ENCODE measurements at places on chromosomes 16 and 17. TPM values are rescaled to one million over a fixed set of nuclear protein-coding genes. Genes with fewer than 3 reads are reported as not detected.

- ATAC-seq: no peak
Observed at GRCh38 chr17:28747051-28747691, 3.4 kb downstream of the TRAF4 start.

GRCh38 chr17:57565176-57565575 lies 179.9 kb downstream of the CCDC182 start:
- ATAC-seq: no peak

DNA sequence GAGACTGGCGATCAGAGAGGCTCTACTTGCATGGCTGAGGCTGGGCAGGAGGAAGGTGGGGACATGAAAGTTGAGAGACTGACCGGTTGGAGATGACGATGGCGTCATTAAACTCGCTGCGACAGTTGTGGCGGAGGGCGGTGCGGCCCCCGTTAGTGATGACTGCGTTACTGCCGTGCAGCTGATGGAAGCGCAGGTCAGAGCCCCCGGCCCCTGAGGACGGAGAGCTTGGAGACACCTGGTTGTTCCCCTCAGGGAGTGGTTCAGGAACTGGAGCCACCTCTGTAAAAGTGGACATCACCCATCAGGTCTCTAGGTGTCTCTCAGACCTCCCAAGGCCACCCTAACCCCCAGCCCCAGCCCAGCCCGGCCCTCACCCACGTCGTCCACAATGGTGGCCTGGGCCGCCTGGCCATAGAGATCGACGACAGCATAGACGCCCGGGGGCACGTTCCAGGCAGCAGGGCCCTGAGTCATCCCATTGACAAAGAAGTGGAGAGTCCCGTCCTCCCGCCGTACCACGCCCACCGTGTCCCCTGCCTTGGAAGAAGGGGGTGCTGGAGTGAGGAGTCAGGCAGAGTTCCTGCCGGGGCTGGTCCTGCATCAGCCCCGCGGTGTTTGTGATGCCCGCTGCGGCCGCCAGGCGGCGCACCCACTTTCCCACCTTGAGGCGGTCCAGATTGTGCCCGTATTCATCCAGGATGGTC lies 5.3 kb downstream of the NEURL4 start:
- peak; percentile 18 for ATAC-seq

The HEXIM2 gene
- 9.6 TPM for total RNA-seq

GRCh38 chr17:28897769-28898526 lies 415 bp upstream of the FLOT2 start:
- peak; percentile 8 for ATAC-seq

DNA sequence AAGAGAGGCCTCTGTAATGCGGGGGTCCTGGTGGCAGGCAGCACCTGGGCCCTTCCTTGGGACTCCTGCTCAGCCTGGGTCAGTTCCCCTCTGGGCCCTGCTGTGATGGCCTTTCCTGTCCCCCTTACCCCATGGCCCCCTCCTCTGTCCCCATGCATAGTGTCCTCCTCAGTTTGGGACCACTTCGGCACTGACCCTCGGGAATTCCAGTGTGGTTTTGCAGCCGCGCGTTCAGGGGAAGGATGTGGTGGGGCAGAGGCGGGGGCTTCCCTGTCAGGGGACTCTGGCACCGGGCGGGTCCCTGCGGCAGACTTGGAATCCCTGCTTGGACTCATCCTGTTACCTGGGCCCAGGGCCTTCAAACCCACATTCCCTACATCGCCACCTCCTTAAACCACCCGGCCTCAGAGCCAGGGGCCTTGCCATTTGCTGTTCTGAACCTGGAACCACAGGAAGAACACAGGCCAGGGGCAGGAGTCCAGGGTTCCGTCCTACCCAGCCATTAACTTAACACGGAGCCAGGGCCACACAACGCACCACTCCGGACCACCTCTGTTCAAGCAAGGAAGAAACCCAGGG lies 31.4 kb upstream of the EIF1 start:
- ATAC-seq: no peak

The CACNG5 gene
- not detected for total RNA-seq

- ATAC-seq: peak; percentile 33
Observed at GRCh38 chr17:21376759-21377690, 868 bp downstream of the KCNJ12 start.

DNA sequence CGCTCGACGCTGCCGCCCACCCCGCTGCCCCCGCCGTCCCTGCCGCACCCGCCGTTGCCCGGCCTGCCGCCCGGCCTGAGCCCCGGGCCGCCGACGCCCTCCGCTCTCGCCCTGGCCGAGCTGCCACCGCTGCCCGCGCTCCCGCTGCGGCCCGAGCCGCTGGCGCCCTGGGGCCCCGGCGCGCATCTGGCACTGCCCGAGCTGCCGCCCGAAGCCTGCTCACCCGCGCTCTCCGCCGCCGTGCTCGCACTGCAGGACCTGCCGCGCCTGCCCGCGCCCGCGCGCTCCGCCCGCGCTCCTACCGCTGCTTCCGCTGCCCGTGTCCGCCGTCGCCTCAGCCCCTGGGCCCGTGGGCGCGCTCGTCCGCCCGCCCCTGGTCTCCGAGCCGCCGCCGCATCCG lies 8.4 kb upstream of the CLDN9 start:
- no peak for ATAC-seq

- no peak for ATAC-seq
Observed at GRCh38 chr17:11719203-11719602, 120.9 kb downstream of the DNAH9 start.

- ATAC-seq: no peak
Observed at GRCh38 chr17:73293031-73293430, 18.8 kb downstream of the CDC42EP4 start.

The WFDC1 gene
- total RNA-seq: 2.7 TPM

DNA sequence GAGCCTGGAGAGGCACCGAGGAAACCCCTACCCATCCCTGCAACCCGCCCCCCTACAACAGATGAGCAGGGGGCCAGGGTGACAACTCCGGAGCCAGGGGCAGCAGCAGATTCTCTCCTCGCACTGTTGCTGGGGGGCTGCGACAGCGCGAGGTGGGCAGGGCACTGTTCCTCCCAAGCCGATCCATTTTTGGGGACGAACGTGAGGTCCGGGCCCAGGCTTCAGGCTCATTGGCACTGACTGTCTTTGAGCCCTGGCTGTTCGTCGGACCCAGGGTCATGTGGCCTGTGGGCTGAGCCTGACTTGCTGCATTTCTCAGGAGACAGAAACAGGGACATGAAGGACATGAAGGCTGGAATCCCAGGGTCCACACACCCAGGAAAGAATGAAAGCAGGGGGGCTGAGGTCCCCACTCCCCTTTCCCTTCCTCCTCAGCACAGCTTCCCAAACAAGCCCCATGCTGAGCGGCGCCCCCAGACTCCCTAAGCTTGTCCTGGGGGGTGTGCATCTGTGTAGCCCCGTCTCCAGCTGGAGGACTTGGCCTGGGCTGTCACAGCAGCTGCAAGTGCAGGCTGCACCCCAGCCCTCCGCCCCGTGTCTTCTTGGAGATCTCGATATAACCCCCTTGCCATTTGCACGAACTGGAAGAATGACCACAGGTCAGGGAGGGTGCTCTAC lies 18.7 kb downstream of the CEP295NL start:
- peak; percentile 19 for ATAC-seq

DNA sequence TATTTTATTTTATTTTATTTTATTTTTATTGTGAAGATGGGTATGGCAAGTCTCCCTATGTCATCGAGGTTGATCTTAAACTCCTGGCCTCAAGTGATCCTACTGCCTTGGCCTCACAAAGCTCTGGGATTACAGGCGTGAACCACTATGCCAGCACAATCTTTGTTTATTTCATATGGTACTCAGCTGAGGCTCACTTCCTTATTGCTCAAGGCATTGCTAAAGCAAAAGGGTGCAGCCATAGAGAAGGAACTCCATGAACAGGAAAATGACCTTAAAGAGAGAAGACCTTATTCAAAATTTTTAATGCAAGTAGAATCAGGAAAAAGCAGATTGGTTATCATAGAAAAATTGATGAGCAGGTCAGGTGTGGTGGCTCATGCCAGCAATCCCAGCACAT lies 110.6 kb upstream of the RBBP6 start:
- ATAC-seq: no peak

The AATK gene
- 0.73 TPM for total RNA-seq

GRCh38 chr17:48593126-48593829 lies at the start of gene HOXB5:
TSS of gene HOXB5 (minus strand) at chr17:48593779. CDS start at chr17:48593682, 97 bp downstream.
- ATAC-seq: no peak

GRCh38 chr16:13936596-13937081 lies 16.7 kb downstream of the ERCC4 start:
- no peak for ATAC-seq

GRCh38 chr16:86343796-86344585 lies 166.3 kb upstream of the FOXF1 start:
- peak; percentile 33 for ATAC-seq

DNA sequence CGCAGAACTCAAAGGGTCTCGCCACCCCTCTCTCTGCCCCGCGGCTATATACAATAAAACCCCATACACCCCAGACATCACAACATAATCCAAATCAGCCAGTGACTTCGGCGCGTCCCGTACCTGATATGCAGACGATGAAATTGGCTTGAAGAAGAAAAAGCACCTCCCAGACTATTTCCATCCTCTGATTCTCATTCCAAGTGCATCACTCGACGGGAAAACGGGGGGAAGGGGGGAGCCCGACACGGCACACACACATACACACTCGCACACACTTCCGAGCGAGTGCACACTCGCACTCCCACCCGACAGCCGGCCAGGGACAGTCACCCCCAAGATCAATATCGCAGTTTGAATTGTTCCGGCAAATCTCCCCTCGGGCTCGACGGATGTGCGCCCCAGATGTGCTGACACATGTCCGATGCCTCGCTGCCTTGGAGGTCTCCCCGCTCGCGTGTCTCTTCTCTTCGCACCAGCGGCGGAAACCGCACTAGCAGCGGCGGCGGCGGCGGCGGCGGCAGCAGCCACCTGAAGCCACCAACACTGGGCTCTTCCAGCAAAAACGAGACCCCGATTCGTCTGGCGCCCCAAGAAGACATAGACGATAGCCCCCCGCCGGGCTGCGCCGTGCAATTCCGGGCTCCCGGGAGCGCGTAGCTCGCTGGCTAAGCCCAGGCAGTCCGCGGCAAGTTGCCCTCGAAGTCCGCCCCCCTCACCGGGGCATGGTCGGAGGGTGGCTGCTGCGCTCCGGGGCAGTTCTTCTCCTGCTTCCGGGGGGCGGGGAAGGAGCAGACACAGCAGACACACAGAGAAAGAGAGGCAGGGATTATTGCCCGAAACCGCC lies 688 bp downstream of the CA10 start:
- peak; percentile 61 for ATAC-seq

GRCh38 chr17:27327871-27328270 lies 34.0 kb downstream of the WSB1 start:
- ATAC-seq: no peak

The CFAP97D1 gene
- 0.13 TPM for total RNA-seq

The ITGAX gene
- 0.70 TPM for total RNA-seq

- ATAC-seq: no peak
Observed at GRCh38 chr17:41544491-41544892, 16.4 kb upstream of the KRT19 start.

The PRSS8 gene
- 1.1 TPM for total RNA-seq

DNA sequence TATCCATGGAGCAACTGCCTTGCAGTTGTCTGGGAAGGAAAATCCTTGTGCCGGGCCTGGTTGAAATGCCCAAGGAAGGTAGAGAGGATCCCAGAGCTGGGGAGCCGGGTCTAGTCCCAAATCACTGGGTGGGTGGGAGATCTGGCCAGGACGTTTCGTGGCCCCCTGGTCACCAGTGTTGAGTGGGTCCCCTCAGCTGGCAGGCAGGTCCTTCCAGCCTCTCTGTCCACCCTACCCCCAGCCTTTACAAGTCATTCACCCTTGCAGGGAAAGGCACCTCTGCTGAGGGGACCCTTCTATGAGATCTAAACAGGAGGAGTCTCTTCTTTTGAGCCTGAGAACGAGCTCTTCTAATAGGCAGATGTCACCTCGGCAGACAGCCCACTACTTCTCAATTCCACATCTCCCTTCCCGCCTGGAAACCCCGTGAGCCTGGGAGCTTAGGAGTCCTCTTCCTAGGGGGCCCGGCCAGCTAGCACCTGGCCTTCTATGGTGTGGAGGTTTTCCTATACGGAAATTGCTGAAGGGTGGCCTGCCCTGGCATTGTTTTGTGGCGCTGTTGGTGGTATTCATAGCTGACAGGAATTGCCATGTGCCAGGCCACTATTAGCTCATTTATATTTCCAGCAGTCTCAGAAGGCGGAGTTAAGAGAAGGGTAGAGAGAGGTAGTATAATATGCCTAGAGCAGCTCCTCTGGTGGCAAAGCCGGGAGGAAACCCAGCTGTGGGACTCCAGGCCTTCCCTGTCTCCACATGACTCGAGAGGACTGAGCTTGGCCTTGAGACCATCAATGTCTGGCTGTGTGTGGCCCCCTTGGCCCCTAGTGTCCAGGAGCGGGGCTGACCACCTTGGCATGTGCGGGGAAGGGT lies 13.3 kb downstream of the MPRIP start:
- ATAC-seq: peak; percentile 66

GRCh38 chr16:85479972-85480726 lies 133.0 kb upstream of the GSE1 start:
- ATAC-seq: peak; percentile 52

- ATAC-seq: no peak
Observed at GRCh38 chr17:68942389-68942788, 12.8 kb downstream of the ABCA8 start.

GRCh38 chr16:71726476-71727315 lies 2.2 kb upstream of the PHLPP2 start:
- ATAC-seq: no peak

DNA sequence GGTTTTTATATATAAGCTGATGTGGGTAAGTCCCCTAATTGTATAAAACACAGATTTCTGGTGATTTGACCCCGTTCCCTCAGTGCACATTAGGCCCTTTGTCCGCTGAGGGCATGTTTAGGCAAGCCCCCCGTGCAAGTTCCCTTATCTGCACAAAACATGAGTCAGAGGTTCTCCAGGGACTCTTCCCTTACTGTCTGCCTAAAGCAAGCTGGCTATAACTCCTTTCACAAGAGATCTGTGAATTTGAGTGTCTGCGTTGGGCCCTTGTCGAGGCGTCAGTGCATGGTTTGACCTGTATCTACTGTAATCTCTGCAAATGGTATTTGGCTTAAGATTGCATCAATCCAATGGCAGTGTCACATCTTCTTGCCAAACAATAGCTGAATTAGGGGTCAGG lies 712.8 kb downstream of the CDH8 start:
- ATAC-seq: no peak

The TMEM204 gene
- 0.26 TPM for total RNA-seq

The MYADML2 gene
- 1.5 TPM for total RNA-seq

Measured in motor neuron (in vitro differentiated cells).